Chondrocyte (in vitro differentiated cells): ENCODE measurements at places on chromosomes 3 and 15. TPM values are rescaled to one million over a fixed set of nuclear protein-coding genes. Genes with fewer than 3 reads are reported as not detected.

GRCh38 chr3:140268610-140269009, 333.6 kb downstream of the CLSTN2 start:
- no peak overlapping the region for H3K4me3 ChIP-seq
- no peaks in the 10 kb centered on the region for H3K36me3 ChIP-seq
- DNase-seq = no peak
- H3K27me3 ChIP-seq = no peaks in the 10 kb centered on the region
- no peak overlapping the region for H3K27ac ChIP-seq

DNA sequence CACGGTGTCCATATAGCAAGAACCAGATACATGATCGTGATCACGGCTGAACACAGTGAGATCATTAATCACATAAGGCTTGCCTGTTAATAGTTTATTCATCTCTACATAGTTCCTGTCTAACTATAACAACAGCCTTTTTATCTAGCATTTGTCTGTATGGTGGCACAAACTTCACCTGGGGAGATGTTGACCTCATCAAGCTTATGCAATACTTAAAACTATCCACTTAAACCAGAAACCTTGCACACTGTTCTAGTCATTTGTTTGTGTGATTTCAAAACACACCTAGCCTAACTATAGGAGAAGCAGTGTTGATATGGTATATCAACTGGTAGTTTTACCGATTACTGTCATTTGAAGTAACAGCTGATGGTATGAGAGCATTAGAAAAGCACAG, 124.8 kb downstream of the VPS13C start:
- peaks cover 9% of the 10 kb centered on the region for H3K36me3 ChIP-seq
- H3K4me1 ChIP-seq = no peaks in the 10 kb centered on the region
- no peaks in the 10 kb centered on the region for H3K27me3 ChIP-seq
- no peak overlapping the region for H3K27ac ChIP-seq
- DNase-seq = no peak

DNA sequence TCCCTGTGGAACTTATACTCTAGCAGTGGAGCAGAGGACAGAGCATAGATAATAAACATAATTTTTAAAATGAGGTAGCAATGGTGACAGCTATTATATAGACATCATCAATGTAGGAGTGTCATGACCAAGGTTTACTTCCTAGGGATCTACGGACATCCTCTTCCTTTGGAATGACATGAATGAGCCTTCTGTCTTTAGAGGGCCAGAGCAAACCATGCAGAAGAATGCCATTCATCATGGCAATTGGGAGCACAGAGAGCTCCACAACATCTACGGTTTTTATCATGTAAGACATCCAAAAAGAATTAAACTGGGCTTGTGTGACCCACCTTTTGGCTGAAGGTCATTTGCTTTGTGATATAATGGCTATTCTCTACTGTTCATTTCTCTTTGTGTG, 30.1 kb upstream of the CAPN3 start:
- no peaks in the 10 kb centered on the region for H3K4me1 ChIP-seq
- no peak overlapping the region for H3K4me3 ChIP-seq
- H3K27ac ChIP-seq = no peak overlapping the region

DNA sequence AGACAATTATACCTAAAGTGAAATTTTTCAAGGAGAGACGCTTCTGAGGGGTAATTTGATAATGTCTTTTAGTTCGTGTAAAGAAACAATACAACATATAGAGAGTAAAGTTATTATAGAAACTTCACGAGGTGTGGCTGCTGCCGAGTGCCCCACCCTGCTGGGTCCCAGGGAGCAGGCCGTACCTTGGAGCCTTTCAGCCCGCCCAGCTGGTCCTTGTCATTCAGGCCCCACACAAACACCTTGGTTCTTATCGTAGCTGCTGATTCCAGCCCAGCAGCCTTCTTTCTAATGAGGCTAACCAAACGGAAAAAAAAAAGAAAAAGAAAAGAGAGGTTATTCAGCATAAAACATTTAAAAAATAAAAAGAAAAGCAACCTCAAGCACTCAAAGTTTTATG, 83.1 kb upstream of the OCA2 start:
- H3K36me3 ChIP-seq = peaks cover 12% of the 10 kb centered on the region
- H3K27me3 ChIP-seq = no peaks in the 10 kb centered on the region
- H3K27ac ChIP-seq = no peak overlapping the region
- no peak overlapping the region for H3K4me3 ChIP-seq
- peaks cover 14% of the 10 kb centered on the region for H3K4me1 ChIP-seq

GRCh38 chr3:49723296-49723627, 489 bp downstream of the GMPPB start:
- H3K4me3 ChIP-seq = peak overlapping the region; percentile 90
- H3K27me3 ChIP-seq = no peaks in the 10 kb centered on the region
- peak; percentile 95 for DNase-seq
- peaks cover 49% of the 10 kb centered on the region for H3K4me1 ChIP-seq

DNA sequence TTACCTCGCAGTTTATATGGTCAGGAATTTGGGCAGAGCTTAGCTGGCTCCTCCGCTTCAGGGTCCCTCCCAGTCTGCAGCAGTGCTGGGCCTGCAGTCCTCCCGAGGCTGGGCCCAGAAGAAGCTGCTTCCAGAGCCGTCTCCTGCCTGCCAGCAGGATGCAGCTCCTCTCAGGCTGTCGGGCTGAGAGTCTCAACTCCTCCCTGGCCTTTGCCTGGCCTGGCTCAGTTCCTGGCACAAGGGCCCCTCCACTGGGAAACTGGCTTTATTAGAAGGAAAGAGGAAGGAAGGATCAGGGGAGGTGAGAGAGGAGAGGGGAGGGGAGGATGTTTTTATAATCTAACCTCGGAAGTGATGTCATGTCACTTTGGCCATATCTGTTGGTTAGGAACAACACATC, 72.8 kb downstream of the GABRG3 start:
- no peak overlapping the region for H3K27ac ChIP-seq
- no peaks in the 10 kb centered on the region for H3K27me3 ChIP-seq
- DNase-seq = no peak
- H3K4me3 ChIP-seq = no peak overlapping the region
- no peaks in the 10 kb centered on the region for H3K36me3 ChIP-seq

DNA sequence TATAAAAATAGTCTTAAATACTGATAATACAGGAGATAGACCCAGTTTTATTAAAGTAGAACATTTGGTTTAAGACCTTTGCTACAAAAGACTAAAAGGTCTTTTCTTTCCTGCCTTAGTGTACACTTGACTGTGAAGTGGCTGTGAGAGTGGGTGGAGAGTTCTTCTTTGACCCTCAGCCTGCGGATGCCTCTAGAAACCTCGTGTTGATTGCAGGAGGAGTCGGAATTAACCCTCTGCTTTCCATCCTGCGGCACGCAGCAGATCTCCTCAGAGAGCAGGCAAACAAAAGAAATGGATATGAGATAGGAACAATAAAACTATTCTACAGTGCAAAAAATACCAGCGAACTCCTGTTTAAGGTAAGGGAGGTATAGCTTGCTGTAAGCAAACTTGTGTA, 36.5 kb downstream of the OXNAD1 start:
- H3K27ac ChIP-seq = no peak overlapping the region
- peaks cover 17% of the 10 kb centered on the region for H3K36me3 ChIP-seq
- no peak overlapping the region for H3K4me3 ChIP-seq
- no peak for DNase-seq
- H3K27me3 ChIP-seq = no peaks in the 10 kb centered on the region
- peaks cover 11% of the 10 kb centered on the region for H3K4me1 ChIP-seq

DNA sequence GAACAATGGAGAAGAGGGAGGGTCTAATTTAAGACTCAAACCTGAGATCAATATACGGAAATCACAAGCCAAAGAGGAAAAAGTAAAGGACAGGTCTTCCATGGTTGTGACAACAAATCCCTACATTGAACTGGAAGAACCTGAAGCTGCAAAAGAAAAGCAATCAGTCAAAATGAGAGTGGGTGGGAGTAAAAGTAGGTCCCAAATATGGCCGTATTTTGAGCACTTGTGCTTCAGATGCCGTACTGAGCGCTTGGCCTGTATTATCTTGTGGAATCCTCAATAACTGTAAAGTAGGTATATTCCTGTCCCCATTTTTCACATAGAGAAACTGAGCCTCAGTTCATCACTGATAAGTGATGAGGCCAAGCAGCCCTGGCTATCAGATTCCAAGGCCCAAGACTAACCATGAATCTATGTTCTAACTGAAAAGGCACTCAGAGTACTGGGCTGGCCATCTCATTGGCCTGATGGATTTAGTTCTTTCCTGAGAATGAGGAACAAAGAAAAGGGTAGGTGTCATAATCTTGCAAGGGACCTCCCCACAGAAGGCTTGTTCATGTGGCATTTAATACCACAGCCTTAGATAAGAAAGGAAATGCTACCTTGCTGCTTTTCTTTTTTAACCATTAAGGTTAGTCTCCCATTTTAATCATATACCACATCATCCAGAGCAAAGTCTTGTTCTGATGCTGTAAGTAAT, 52.5 kb downstream of the LRRN1 start:
- no peaks in the 10 kb centered on the region for H3K36me3 ChIP-seq
- no peaks in the 10 kb centered on the region for H3K4me1 ChIP-seq
- no peak overlapping the region for H3K4me3 ChIP-seq
- no peak overlapping the region for H3K27ac ChIP-seq
- DNase-seq = no peak

GRCh38 chr15:28002867-28003266, 96.2 kb downstream of the OCA2 start:
- H3K4me3 ChIP-seq = no peak overlapping the region
- peaks cover 2% of the 10 kb centered on the region for H3K27me3 ChIP-seq
- DNase-seq = no peak
- no peak overlapping the region for H3K27ac ChIP-seq

- no peaks in the 10 kb centered on the region for H3K27me3 ChIP-seq
- no peak overlapping the region for H3K27ac ChIP-seq
Observed at GRCh38 chr3:37310666-37311050, 136.3 kb upstream of the LRRFIP2 start.

DNA sequence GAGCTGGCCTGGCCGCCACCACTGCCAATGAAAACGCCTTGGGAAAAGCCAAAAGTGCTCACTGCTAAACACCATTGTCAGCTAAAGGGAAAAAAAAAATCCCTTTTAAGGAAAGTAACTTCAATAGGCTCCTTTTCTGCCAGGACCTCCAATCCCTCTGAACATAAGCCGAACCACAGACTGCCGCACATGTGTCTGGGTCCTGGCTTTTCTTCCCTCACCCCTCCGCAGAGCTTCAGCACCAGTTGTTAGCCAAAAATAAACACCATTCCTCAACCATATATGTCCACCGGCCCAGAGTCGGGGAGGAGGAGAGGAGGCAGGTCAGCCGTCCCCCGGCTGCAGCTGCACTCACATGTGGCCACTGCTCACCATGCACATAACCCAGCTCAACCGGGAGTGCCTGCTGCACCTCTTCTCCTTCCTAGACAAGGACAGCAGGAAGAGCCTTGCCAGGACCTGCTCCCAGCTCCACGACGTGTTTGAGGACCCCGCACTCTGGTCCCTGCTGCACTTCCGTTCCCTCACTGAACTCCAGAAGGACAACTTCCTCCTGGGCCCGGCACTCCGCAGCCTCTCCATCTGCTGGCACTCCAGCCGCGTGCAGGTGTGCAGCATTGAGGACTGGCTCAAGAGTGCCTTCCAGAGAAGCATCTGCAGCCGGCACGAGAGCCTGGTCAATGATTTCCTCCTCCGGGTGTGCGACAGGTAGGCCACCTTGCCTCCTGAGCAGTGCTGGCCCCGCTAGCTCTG, at the start of gene FBXL22:
Gene FBXL22, plus strand, starts transcription at position 350 of the 753 bp plus-strand sequence. Its CDS starts 6 bp downstream, at position 356.
- peaks cover 51% of the 10 kb centered on the region for H3K4me1 ChIP-seq
- peak within 1 kb of the TSS; percentile 60 for H3K4me3 ChIP-seq
- no peak for DNase-seq
- no peaks in the 10 kb centered on the region for H3K27me3 ChIP-seq
- peaks cover 7% of the 10 kb centered on the region for H3K36me3 ChIP-seq

- no peaks in the 10 kb centered on the region for H3K27me3 ChIP-seq
- no peak overlapping the region for H3K4me3 ChIP-seq
- H3K36me3 ChIP-seq = no peaks in the 10 kb centered on the region
- no peak overlapping the region for H3K27ac ChIP-seq
- DNase-seq = no peak
- H3K4me1 ChIP-seq = peaks cover 40% of the 10 kb centered on the region
Observed at GRCh38 chr15:38818157-38818790, 253.7 kb upstream of the RASGRP1 start.

- H3K36me3 ChIP-seq = no peaks in the 10 kb centered on the region
- H3K27ac ChIP-seq = peak overlapping the region; percentile 24
- DNase-seq = no peak
Observed at GRCh38 chr3:182438398-182438797, 354.9 kb upstream of the ATP11B start.

GRCh38 chr3:44877333-44877732, 2.9 kb downstream of the TGM4 start:
- H3K27me3 ChIP-seq = no peaks in the 10 kb centered on the region
- no peak overlapping the region for H3K4me3 ChIP-seq
- H3K27ac ChIP-seq = no peak overlapping the region
- peaks cover 12% of the 10 kb centered on the region for H3K4me1 ChIP-seq
- no peak for DNase-seq
- H3K36me3 ChIP-seq = no peaks in the 10 kb centered on the region

DNA sequence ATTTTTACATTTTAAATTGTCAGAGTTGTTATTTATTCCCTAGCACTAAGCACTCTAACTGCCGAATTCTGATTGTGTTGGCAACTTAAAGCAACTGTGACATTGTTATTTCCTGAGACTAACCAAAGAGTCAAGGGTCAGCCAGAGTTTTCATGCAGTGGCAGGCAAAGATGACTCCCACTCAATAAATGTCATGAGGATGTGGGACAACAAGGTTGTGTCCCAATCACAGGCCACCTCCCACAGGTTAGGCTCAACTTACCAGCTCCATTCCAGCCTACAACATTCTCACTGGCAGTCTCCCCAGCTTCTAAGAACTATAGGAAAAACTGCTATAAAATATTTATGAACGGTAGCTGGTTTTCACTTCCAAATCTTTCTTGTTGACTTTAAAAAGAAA, 80.1 kb downstream of the RSL24D1 start:
- no peaks in the 10 kb centered on the region for H3K4me1 ChIP-seq
- H3K36me3 ChIP-seq = no peaks in the 10 kb centered on the region
- H3K27me3 ChIP-seq = peaks cover 5% of the 10 kb centered on the region
- no peak overlapping the region for H3K4me3 ChIP-seq
- no peak for DNase-seq

- H3K4me3 ChIP-seq = no peak overlapping the region
- DNase-seq = no peak
- no peaks in the 10 kb centered on the region for H3K36me3 ChIP-seq
- peaks cover 47% of the 10 kb centered on the region for H3K4me1 ChIP-seq
- no peaks in the 10 kb centered on the region for H3K27me3 ChIP-seq
Observed at GRCh38 chr15:74656935-74657535, 38.8 kb downstream of the EDC3 start.

- peaks cover 54% of the 10 kb centered on the region for H3K4me1 ChIP-seq
- DNase-seq = no peak
- peak overlapping the region; percentile 88 for H3K4me3 ChIP-seq
- H3K36me3 ChIP-seq = peaks cover 5% of the 10 kb centered on the region
- H3K27me3 ChIP-seq = no peaks in the 10 kb centered on the region
Observed at GRCh38 chr3:11155341-11156025, 1.2 kb downstream of the HRH1 start.

SI gene
- total RNA-seq = not detected in 3 replicates

HESX1 gene
- 0.77 to 1.7 TPM (median 1.2 TPM) in 3 replicates for total RNA-seq

SMCO1 gene
- total RNA-seq = not detected in 3 replicates

CYP19A1 gene
- total RNA-seq = 1.3 TPM in 1 of 3 replicates, not detected in the others

WDR73 gene
- total RNA-seq = 13.6 to 21.9 TPM (median 17.0 TPM) in 3 replicates

KIF7 gene
- total RNA-seq = 13.9 to 15.9 TPM (median 14.9 TPM) in 3 replicates

XCR1 gene
- total RNA-seq = not detected in 3 replicates

FAM227B gene
- total RNA-seq = 1.00 to 2.2 TPM (median 1.9 TPM) in 3 replicates

KBTBD13 gene
- total RNA-seq = not detected in 3 replicates

SCAANT1 gene
- total RNA-seq = not detected in 3 replicates

TICRR gene
- total RNA-seq = 2.2 to 3.5 TPM (median 2.4 TPM) in 3 replicates

IL12A gene
- total RNA-seq = 1.3 to 1.9 TPM (median 1.5 TPM) in 3 replicates

AHSG gene
- not detected in 3 replicates for total RNA-seq

SUSD5 gene
- total RNA-seq = 38.5 to 55.6 TPM (median 51.8 TPM) in 3 replicates

PTH1R gene
- total RNA-seq = 2.4 to 6.3 TPM (median 3.1 TPM) in 3 replicates

FANCD2OS gene
- total RNA-seq = not detected in 3 replicates

ARL14 gene
- not detected in 3 replicates for total RNA-seq

GOLGA6A gene
- 0.12 to 0.46 TPM in 2 of 3 replicates, not detected in the other for total RNA-seq
